ENCODE measurements at places on chromosomes 5 and 9. TPM values are rescaled to one million over a fixed set of nuclear protein-coding genes. Genes with fewer than 3 reads are reported as not detected.

Gene FGFR4
- total RNA-seq, result 2.8 TPM

Gene SMU1
- total RNA-seq, result 19.0 TPM

Gene SPATA31D4
- not detected for total RNA-seq

- no peak overlapping the region for H3K27ac ChIP-seq
- H3K36me3 ChIP-seq, result no peaks in the 10 kb centered on the region
- no peaks in the 10 kb centered on the region for H3K4me1 ChIP-seq
- H3K4me3 ChIP-seq, result no peak overlapping the region
- H3K27me3 ChIP-seq, result no peaks in the 10 kb centered on the region
Observed at GRCh38 chr5:102554082-102554481, 55.3 kb upstream of the SLCO6A1 start.

DNA sequence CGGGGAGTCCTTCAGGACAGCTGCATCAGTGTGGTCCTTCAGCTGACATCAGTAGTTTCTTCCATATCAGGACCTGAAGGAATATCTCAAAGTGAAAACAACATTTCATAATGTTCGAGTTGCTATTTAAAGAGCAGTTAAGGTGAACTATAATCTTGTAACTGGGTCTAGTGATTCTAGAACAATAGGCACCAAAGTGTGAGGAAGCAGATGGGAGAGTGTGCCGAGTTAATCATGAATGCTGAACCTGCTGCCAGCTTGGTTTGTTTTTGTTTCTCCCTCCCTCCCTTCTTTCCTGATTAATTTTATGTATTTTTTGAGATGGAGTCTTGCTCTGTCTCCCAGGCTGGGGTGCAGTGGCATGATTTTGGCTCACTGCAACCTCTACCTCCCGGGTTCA, 3.6 kb upstream of the PTGR1 start:
- H3K36me3 ChIP-seq, result no peaks in the 10 kb centered on the region
- H3K27me3 ChIP-seq, result no peaks in the 10 kb centered on the region
- H3K4me3 ChIP-seq, result no peak overlapping the region
- no peaks in the 10 kb centered on the region for H3K4me1 ChIP-seq
- DNase-seq, result no peak

- H3K4me1 ChIP-seq, result no peaks in the 10 kb centered on the region
- H3K27ac ChIP-seq, result no peak overlapping the region
- DNase-seq, result peak; percentile 7
- no peaks in the 10 kb centered on the region for H3K27me3 ChIP-seq
- H3K36me3 ChIP-seq, result no peaks in the 10 kb centered on the region
- no peak overlapping the region for H3K4me3 ChIP-seq
Observed at GRCh38 chr9:36008774-36009300, 27.9 kb upstream of the RECK start.

- H3K4me1 ChIP-seq, result no peaks in the 10 kb centered on the region
- no peak overlapping the region for H3K4me3 ChIP-seq
- no peaks in the 10 kb centered on the region for H3K27me3 ChIP-seq
- DNase-seq, result no peak
- no peak overlapping the region for H3K27ac ChIP-seq
- no peaks in the 10 kb centered on the region for H3K36me3 ChIP-seq
Observed at GRCh38 chr9:78049484-78049883, 17.9 kb upstream of the GNAQ start.
